Posterior vena cava (tissue), 2 donors: ENCODE measurements at places on chromosomes 2 and 18. TPM values are rescaled to one million over a fixed set of nuclear protein-coding genes. Genes with fewer than 3 reads are reported as not detected.

DNA sequence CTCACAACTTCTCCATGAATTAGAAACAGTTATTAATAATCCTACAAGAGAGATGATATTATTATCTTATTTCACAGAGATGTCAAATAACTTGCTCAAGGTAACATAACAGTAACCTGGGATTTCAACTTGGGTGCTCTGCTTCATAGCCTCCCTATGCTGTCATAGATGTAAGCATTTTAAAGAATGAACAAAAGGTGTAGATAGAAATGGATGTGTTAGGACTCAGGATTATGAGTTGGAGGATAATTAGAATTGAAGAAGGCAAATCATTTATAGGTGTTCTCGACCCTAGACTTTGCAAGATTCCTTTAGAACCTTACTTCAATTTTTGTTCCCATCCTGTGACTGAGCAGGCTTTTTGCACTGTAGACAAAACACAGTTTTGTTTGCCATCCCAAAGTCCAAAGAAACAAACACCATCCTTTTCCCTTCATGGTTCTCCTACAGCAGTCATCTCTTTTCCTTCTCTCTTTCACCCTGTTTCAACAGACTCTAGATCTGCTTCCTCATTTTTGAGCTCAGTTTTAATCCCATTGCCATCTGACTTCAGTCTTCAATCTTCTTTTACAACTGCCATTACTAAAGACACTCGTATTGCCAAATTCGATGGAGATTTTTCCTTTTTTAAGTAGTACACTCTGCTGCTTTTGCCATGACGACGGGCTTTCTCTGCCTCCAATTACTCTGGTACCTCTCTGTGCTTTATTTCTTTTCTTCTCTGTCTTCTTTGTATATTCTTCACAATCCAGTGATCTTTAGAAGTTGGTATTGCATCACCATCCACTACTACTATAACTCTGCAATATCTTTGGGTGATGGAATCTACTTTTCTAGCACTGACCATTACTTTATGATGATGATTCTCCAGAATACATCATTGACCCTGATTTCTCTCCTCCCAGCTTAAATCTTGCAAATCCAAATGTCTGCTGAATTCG lies 4.5 kb downstream of the HNMT start:
- DNase-seq = no peak

GRCh38 chr18:21759836-21760235 lies 19.2 kb downstream of the MIB1 start:
- no peak for DNase-seq

DNA sequence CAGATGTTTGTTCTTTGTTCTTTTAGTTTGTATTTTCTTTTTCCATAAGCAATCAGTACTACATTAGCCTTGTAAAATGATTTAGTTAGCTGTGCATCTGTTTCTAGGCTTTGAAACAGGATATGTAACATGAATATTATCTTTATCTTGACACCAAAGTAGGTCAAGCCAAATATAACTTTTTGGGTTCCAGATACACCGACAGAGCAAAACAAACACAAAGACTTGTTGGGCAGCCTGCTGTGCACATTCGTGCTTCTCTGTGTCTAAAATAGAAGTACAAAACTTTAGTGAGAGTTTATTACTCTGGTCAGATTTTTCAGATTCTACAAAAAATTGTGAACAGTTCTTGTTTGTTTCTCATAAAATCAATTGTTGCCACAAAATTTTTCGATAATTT lies 1059.3 kb upstream of the GYPC start:
- no peak for DNase-seq

The DOK6 gene
- total RNA-seq = 8.7 TPM

The ANKRD30B gene
- total RNA-seq = not detected

The OTOS gene
- total RNA-seq = not detected
